ENCODE measurements at places on chromosomes 6 and 20. TPM values are rescaled to one million over a fixed set of nuclear protein-coding genes. Genes with fewer than 3 reads are reported as not detected.

The AVP gene
- total RNA-seq, result not detected

The HCRTR2 gene
- not detected for total RNA-seq

The ADGRF5 gene
- not detected for total RNA-seq

The ALDH8A1 gene
- total RNA-seq, result 1.8 TPM

The HLA-DMB gene
- 6.1 TPM for total RNA-seq

- H3K27me3 ChIP-seq, result no peaks in the 10 kb centered on the region
- H3K4me3 ChIP-seq, result no peak overlapping the region
- H3K27ac ChIP-seq, result no peak overlapping the region
- peaks cover 64% of the 10 kb centered on the region for H3K36me3 ChIP-seq
Measured at GRCh38 chr6:44404715-44405099, 17.2 kb downstream of the CDC5L start.

DNA sequence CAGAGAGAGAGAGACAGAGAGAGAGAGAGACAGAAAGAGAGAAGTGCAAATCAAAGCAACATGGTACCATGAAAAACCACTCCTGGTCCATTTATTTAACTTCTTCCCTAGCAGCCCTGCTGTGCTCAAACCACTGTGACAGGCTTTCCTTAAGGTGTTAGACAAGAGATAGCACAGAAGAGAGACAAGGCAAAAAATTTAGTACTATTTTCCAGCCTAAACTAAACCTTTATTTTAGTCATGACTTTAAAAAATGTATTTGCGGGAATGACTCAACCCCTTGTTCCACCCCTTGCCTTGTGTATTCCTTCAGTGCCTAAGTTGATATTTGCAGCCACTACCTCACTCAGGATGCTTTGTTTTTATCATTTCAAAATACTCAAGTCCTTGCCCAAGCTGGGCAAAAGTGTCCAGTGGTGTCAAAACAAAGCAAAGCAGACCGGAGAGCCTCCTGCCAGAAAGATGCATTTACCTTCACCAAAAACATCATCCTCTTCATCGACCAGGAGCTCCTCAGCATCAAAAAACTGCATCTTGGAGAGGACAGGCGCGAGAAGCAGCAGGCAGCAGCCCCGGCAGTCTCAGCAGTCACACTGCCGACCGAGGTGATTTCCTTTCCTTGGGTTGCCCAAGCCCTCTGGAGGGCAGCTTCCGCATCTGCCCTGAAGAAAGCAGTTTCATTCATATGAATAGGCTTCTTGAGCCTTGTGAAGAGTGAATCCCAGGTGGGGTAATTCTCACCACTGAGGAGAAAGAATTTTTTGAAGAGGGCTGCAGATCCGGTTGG lies at the start of gene RIPOR2:
RIPOR2 (minus strand) TSS at position 595 of the 787 bp plus-strand sequence; CDS start at position 533, 62 bp downstream.
- H3K4me1 ChIP-seq, result peaks cover 82% of the 10 kb centered on the region
- H3K27me3 ChIP-seq, result no peaks in the 10 kb centered on the region
- peaks cover 6% of the 10 kb centered on the region for H3K36me3 ChIP-seq
- H3K4me3 ChIP-seq, result peak within 1 kb of the TSS; percentile 95

DNA sequence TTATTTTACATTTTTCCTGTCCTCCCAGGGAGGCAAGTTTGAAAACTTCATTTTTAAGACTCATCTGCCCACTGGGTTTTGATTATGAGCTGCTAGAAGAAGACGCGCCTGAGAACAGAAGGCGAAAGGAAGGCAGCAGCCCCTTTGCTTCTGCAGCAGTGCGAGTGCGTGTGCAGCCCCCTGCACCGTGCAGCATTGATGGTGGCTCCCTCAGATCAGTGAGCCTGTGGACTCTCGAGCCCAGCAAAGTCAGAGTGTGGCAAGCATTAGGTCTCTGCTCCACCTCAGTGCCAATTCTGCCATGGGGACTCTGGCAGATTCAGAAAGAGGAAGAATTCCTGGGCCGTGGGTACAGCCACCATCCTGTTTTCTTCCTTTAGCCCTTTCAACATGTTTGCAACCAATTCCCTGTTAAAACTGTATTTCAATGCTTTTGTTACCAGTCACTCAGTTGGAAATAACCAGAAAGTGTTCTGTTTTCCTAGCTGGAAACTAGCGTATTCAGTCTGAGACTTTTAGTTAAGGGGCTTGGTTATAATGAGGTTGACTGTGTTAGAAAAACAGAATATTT lies 134.8 kb upstream of the OGFRL1 start:
- H3K36me3 ChIP-seq, result no peaks in the 10 kb centered on the region
- no peak overlapping the region for H3K27ac ChIP-seq
- no peak for DNase-seq
- H3K4me3 ChIP-seq, result no peak overlapping the region

- H3K4me1 ChIP-seq, result peaks cover 16% of the 10 kb centered on the region
- peak overlapping the region; percentile 51 for H3K4me3 ChIP-seq
- no peaks in the 10 kb centered on the region for H3K36me3 ChIP-seq
- DNase-seq, result no peak
- no peak overlapping the region for H3K27ac ChIP-seq
Measured at GRCh38 chr20:36093804-36094145, 60.8 kb upstream of the EPB41L1 start.
